Cardiac atrium fibroblast (primary cell): ENCODE measurements at places on chromosomes 5 and 9. TPM values are rescaled to one million over a fixed set of nuclear protein-coding genes. Genes with fewer than 3 reads are reported as not detected.

PCA3 gene
- not detected in 2 replicates for total RNA-seq

HTR1A gene
- total RNA-seq: not detected in 2 replicates

MYMK gene
- total RNA-seq: not detected in 2 replicates

FOXD4L3 gene
- not detected in 2 replicates for total RNA-seq

SVEP1 gene
- total RNA-seq: 87.2 and 110 TPM in 2 replicates

SH3PXD2B gene
- 32.5 and 51.2 TPM in 2 replicates for total RNA-seq

SPAG8 gene
- 0.32 and 0.36 TPM in 2 replicates for total RNA-seq

EQTN gene
- total RNA-seq: not detected in 2 replicates

COL27A1 gene
- 5.8 and 10.3 TPM in 2 replicates for total RNA-seq

BRINP1 gene
- not detected in 2 replicates for total RNA-seq

PCDHGC5 gene
- 0.54 and 0.65 TPM in 2 replicates for total RNA-seq

PCDHB15 gene
- 1.8 TPM in 2 replicates for total RNA-seq

ARHGEF28 gene
- 6.0 and 6.5 TPM in 2 replicates for total RNA-seq

PCDHB2 gene
- total RNA-seq: 0.90 and 1.3 TPM in 2 replicates

SPATA31E1 gene
- total RNA-seq: not detected in 2 replicates

HSPA4 gene
- total RNA-seq: 69.3 and 80.7 TPM in 2 replicates

OBP2B gene
- total RNA-seq: not detected in 2 replicates

ADAMTS13 gene
- 1.4 and 1.5 TPM in 2 replicates for total RNA-seq

EIF4E1B gene
- not detected in 2 replicates for total RNA-seq

SLC1A3 gene
- total RNA-seq: 3.8 and 5.0 TPM in 2 replicates

MARCOL gene
- total RNA-seq: not detected in 2 replicates

GABRA6 gene
- not detected in 2 replicates for total RNA-seq

ZNF483 gene
- total RNA-seq: under 0.01 and 0.18 TPM in 2 replicates

WASHC1 gene
- total RNA-seq: 2.9 and 3.7 TPM in 2 replicates

GRM6 gene
- total RNA-seq: not detected in 2 replicates

ELAVL2 gene
- total RNA-seq: 0.49 TPM in 1 of 2 replicates, not detected in the other

PIP5K1B gene
- total RNA-seq: not detected in 2 replicates

KCNV2 gene
- not detected in 2 replicates for total RNA-seq

DNAJC25 gene
- 11.6 and 11.8 TPM in 2 replicates for total RNA-seq

LCN1 gene
- not detected in 2 replicates for total RNA-seq

SPINK7 gene
- total RNA-seq: not detected in 2 replicates

TRPM3 gene
- total RNA-seq: 0.18 and 3.9 TPM in 2 replicates

ARSI gene
- 0.32 and 2.0 TPM in 2 replicates for total RNA-seq
